ENCODE measurements at places on chromosomes 2 and 18.

GRCh38 chr2:7692657-7693161, 775.5 kb downstream of the RNF144A start:
- H3K27me3 ChIP-seq: no peaks in the 10 kb centered on the region
- H3K36me3 ChIP-seq: no peaks in the 10 kb centered on the region
- no peak for DNase-seq
- no peak overlapping the region for H3K4me3 ChIP-seq
- H3K27ac ChIP-seq: no peak overlapping the region
- peaks cover 28% of the 10 kb centered on the region for H3K4me1 ChIP-seq

DNA sequence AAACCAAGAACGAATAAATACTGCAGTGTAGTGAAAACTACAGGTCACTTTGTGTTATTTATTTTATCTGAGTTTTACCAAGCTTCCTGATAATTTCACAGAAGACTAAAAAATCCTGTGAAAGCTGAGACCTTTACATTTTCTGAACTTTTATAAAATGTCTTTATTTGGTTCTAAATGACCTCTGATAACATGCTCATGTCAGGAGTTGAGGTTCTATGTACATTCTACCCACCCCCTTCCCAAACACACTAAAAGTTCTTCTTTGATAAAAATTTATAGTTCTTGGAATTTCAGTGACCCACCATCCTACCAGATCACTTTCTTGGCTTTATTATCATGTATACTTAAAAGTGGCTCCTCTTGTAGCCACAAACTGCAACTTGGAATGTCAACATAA, 463.1 kb downstream of the PIK3C3 start:
- no peak overlapping the region for H3K27ac ChIP-seq
- H3K27me3 ChIP-seq: no peaks in the 10 kb centered on the region

GRCh38 chr2:136359121-136359965, 241.4 kb upstream of the CXCR4 start:
- H3K4me1 ChIP-seq: peaks cover 16% of the 10 kb centered on the region
- H3K27me3 ChIP-seq: no peaks in the 10 kb centered on the region
- H3K4me3 ChIP-seq: no peak overlapping the region

DNA sequence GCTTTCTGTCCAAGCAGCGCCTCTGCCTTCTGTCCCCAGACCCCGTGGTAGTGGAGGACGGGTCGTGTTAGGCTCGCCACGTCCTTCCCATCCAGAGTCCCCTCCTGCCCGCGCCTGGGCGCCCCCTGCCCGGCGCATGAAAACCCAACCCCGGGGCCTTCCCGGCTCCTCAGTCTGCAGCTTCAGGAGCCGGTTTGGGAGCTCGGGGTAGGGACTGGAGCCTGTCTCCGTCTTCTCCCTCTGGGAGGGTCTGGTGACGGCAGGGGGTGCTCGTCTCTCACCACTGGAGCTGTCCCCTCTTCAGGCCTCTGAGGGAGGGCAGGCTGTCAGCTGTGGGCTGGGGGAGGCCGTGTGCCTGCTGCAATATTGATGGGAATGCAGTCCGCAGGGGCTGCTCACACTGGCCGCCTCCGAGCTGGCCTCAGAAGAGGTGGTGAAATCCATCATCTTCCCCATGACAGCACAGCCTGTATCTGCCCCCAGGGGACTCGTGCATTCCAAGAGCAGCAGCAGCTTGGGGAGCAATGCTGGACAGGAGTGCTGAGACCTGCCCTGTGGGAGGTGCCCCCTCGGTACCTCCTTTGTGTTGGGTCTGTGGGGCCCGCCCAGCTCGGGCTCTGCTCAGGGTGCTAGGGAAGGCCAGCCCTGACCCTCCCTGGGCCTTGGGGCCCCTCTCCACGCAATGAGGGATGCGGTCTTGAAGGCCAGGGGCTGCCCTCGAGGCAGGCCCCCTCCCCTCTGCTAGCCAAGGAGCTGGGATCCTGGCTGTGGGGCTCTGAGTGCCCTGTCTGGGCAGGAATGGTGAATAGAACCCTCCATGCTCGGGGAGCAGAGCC, 17.8 kb upstream of the KLHL30 start:
- no peak overlapping the region for H3K4me3 ChIP-seq
- H3K27me3 ChIP-seq: peaks cover 22% of the 10 kb centered on the region
- H3K36me3 ChIP-seq: no peaks in the 10 kb centered on the region
- no peak for DNase-seq

GRCh38 chr2:147860009-147860408, 15.2 kb downstream of the ACVR2A start:
- no peaks in the 10 kb centered on the region for H3K36me3 ChIP-seq
- no peaks in the 10 kb centered on the region for H3K27me3 ChIP-seq
- no peak overlapping the region for H3K4me3 ChIP-seq
- DNase-seq: no peak
- no peak overlapping the region for H3K27ac ChIP-seq
- peaks cover 3% of the 10 kb centered on the region for H3K4me1 ChIP-seq

All from effector memory CD8-positive, alpha-beta T cell (primary cell).